H1 (cell line): ENCODE measurements at places on chromosomes 11 and 22. TPM values are rescaled to one million over a fixed set of nuclear protein-coding genes. Genes with fewer than 3 reads are reported as not detected.
A peak's percentile ranks its signal among the peaks of the same experiment; 100 is the strongest.

The FAM180B gene
- total RNA-seq = not detected in 2 replicates

The MGAT3 gene
- 8.5 and 9.2 TPM in 2 replicates for total RNA-seq

The ENTHD1 gene
- not detected in 2 replicates for total RNA-seq

- no peak for DNase-seq
These were observed 1.1 kb downstream of the GRIA4 start for GRCh38 chr11:105610871-105611571.

DNA sequence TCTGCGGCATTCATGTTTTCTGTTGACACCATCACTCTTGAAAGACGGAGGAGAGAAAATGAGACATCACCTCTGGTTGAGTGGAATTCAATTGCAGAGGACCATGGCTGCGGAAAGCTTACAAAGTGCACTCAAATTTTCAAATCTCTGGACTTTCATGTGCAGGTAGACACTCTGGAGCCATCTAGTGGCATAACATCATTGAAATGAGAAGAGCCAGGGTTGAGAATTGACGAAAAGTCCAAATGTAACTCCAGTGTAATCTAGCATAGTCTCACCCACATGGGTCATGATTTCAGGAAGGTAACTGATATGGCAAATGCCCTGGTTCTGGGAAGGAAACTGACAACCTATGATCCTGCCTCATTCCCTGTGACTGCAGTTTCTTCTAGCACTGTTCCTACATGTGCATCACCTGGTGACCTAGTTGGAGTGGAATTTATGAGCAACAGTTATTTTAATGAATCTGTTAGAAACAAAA lies 687.8 kb downstream of the KCNA4 start:
- DNase-seq = no peak

DNA sequence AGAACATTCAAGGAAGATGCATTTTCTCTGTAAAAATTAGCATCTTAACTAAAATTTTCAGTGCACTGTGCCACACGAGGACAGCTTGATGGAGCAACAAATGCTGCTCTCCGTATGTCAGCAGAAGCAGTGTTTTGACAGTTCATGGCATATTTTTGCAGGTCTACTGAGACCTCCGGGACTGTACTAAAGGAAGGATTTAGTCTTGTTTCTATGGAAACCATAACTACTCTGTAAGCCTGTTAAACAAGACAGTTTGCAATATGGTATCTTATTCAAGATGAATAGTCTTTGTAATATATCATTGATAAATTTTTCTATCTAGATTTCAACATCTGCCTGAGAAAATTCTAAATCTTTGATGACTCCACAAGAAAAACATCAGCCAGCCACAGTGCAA lies 184.0 kb upstream of the GUCY1A2 start:
- DNase-seq = no peak

DNA sequence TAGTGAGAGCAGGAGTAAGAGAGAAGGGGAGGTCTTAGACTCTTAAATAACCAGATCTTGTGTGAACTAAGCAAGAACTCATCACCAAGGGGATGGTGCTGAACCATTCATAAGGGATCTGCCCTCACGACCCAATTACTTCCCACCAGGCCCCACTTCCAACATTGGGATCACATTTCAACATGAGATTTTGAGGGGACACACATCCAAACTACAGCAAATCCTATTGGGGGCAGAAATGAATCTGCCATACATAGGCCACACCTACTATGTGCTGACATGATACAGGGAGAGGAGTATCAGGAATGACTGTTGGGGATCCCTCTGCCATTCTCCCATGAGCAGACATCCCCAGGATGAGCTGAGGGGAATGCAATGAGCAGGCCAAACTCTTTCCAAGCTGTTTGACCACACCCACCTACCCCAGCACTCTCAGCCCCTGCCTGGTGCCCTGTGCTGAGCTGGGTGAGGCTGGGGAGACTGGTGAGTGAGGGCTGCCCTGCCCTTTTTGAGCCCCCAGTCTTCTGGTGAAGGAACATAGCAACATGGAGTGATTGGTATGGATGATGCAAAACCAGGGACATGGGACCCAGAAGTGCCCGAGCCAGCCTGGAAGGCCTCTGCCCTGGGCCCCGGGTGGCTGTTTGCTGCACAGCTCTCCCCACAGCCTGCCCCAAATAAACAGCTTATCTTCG lies 1.2 kb upstream of the GTSE1 start:
- DNase-seq = no peak

DNA sequence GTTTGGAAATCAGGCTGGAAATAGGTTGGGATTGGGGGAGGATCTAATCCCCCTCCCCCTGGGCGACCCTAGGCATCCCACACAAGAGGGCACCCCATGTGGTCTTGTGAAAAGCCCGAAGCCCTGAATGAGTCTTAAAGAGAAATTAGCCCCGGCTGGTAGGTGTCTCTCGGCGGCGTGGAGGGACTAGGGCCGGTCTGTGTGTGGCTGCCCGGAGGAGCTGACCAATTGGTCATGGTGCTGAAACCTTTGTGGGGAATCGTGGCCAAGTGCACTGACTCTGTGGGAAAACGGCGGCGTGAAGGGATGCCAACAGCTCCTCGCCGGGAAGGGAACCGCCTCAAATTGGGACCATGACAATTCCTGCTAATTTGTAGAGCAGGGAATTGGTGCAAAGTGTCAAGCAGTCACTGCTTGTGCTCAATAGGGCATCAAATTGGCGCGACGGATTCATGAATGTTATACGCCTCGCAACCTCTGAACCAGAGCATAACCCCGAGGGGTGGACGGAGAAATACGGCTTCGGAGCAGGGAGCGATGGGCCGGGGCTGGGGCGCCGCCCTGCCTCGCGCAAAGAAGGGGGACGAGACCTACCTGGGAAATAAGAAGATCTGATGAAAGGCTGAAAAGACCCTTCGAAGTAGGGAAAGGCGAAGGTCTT lies 1.5 kb downstream of the DBX1 start:
- peak; percentile 84 for DNase-seq

DNA sequence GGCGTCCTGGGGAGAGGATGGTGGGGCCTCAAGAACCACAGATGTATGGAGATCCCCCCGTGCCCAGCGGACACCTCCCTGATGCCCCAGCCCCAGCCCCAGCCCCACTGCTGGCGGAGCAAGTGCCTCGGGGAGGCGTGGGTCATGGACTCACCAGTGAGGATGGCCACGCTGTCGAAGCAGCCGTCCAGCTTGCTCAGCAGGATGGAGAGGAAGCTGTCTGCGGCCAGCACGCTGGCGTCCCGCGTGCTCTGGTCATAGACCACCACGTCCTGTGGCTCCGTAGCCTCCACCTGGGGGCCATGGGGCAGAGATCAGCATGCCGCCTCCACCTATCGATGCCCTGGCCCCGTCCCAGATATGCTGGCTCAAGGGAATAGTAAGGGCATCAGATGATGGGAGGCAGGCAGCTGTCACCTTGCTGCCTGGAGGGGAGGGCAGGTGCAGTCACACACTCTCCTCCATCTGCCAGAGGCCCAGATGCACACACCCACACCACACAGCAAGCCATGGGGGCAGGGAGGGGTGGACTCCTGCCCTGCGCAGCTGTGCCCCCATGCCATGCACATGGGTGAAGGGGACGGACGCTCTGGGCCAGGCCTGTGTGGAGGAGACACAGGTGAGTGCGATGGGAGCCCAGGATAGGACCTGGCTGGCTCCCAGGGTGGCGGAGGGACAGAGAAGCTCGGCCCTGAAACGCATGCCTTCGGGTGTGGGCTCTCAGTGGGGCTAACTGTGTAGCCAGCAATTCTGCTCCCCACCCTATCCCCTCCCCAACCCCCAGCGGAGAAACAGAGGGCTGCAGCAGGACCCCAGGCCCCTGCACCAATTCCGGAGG lies 8.2 kb downstream of the DUSP8 start:
- DNase-seq = no peak
